ENCODE measurements at places on chromosomes 4 and X.

- no peak for DNase-seq
Observed at GRCh38 chr4:188412499-188412898, 273.3 kb downstream of the TRIML1 start.

- DNase-seq: no peak
Observed at GRCh38 chrX:51463322-51463721, 33.1 kb downstream of the NUDT11 start.

GRCh38 chrX:10101269-10101668, 55.5 kb upstream of the CLCN4 start:
- no peak for DNase-seq

- no peak for DNase-seq
Observed at GRCh38 chr4:77493120-77493752, 112.4 kb upstream of the CXCL13 start.

GRCh38 chr4:188110036-188110435, 633 bp upstream of the TRIML2 start:
- no peak for DNase-seq

- no peak for DNase-seq
Observed at GRCh38 chr4:38926896-38927295, 59.3 kb downstream of the FAM114A1 start.

DNA sequence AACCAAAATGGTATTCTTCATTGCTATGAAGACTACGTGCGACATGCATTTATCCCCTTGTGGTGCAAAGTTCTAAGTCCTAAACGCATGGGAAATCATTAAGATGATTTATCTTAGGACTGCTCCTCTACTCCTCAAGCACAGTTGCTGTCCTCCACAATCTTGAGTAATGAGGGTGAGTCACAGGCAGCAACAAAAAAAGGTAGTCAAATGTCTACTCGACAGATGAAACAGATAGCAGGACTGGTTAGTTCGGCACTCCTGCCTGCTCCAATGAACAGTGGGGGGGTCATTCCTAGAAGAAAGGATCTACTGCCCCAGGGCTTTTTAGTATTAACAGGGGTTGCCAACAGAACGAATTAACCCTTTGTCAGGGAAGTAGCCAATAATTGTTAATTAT, 233.7 kb upstream of the FGF13 start:
- no peak for DNase-seq
